ENCODE measurements at places on chromosomes 7 and 10. TPM values are rescaled to one million over a fixed set of nuclear protein-coding genes. Genes with fewer than 3 reads are reported as not detected.

The COL17A1 gene
- total RNA-seq = 9.8 TPM

The CYP26C1 gene
- total RNA-seq = not detected

The CD36 gene
- 399 TPM for total RNA-seq

The C7orf33 gene
- not detected for total RNA-seq

The TMEM213 gene
- total RNA-seq = not detected

The FOXP2 gene
- total RNA-seq = 85.2 TPM

The HOXA2 gene
- 1.4 TPM for total RNA-seq

DNA sequence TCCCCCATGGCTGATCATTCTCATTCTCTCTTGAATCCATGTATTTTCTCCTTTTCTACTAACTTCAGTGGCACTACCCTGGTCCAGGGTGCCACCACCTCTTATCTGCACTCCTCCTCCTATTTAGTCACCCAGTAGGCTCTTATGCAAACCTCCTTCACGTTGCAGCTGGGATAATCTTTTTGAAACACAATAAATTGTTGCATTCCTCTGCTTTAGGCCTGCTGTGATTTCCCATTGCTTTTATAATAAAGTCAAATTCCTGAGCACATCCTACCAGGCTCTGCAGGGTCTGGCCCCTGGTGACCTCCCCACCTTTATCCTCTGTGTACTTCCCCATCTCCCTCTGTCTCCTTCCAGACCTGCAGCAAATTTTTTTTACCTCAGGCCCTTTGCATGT lies 112.7 kb upstream of the KIAA1217 start:
- DNase-seq = no peak

GRCh38 chr7:51426163-51426562 lies 109.6 kb upstream of the COBL start:
- no peak for DNase-seq

DNA sequence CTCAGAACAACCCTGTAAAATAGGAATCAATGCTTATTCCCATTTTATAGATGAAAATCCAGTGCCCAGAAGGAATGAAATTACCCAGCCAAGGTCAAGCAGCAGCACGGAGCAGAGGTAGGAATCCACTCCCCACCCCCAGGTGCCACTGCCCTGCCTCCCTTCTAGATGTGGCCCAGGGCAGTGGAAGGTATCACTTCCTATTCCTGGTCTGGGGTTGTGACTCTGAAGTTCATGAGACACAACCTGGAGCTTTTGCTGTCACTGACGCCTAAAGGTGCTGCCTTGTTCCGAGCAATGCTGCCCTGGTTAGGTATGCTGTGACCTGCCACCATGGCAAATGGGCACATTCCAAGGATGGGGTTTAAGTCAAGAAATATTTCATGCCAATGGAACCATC lies 53.6 kb downstream of the PIK3AP1 start:
- no peak for DNase-seq

DNA sequence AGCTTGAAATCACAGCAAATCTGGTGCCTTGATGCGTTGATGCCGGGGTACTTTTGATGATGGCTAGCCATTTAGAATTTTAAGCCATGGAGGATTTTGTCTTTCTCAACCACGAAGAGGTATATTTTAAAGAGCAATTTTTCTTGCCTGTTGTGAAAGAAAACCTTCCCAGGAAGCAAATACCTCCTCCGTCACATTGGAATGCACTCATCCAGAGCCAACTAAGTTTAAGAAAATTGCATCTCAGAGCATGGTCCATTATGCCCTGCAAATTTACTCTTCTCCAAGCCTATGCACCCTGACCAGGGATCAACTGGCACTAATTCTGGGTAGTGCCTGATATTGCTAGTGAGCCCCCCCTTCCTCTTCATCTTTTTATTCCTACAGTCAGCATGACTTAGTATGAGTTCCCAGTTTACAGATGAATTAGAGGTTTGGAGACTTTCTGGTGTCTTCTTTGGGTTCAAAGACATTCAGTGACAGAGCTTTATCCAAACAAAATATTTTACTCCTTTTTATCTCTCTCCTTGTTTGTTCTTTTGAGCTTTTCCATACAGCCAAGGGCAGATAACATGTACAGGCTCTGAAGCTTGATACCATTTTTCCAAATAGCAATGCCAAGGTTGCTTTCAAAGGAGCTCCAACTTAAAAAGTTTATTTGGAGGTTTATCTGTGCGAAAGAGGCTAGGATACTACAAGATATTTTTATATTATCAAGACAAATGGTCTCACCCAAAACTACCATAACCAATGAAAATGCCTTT lies 56.6 kb upstream of the ANK3 start:
- DNase-seq = no peak

GRCh38 chr7:23287612-23288011 lies 11.5 kb upstream of the MALSU1 start:
- no peak for DNase-seq

DNA sequence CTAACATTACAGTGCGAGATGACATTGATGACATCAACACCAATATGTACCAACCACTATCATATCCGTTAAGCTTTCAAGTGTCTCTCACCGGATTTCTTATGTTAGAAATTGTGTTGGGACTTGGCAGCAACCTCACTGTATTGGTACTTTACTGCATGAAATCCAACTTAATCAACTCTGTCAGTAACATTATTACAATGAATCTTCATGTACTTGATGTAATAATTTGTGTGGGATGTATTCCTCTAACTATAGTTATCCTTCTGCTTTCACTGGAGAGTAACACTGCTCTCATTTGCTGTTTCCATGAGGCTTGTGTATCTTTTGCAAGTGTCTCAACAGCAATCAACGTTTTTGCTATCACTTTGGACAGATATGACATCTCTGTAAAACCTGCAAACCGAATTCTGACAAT lies 4.3 kb downstream of the GPR22 start:
- no peak for DNase-seq

GRCh38 chr10:63866747-63867140 lies 345.5 kb downstream of the REEP3 start:
- no peak for DNase-seq

DNA sequence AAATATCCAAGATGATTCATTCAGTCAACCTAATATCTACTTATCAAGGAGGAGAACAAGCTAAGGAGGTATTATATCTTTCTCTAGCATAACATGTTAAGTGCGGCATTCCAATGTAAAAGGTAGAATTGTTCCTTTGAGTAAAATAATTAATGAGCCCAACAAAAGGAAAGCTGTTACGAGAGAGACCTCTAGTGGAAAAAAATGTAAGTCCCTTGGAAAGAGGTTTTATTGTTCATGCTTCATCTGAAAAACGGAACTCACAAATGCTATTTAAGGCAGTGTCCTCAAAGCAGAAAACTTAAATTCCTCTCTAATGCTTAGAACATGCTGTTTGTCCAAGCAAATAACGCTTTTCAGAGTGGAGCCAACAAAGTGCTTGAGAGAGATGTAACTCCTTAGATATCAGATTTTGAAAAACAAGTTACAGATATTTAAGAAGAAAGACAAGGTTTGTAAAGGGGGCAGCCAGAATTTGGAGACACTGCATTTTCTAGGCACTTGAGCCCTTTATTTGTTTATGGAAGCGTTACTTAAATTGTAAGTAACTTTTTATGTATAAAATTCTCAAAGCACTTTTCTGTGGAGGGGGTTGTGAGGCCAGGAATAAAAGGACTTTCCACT lies 119.9 kb downstream of the TFEC start:
- peak; percentile 23 for DNase-seq

- no peak for DNase-seq
These were observed 70.1 kb downstream of the ELFN1 start for GRCh38 chr7:1740214-1740613.

- no peak for DNase-seq
These were observed 1.5 kb downstream of the DUSP5 start for GRCh38 chr10:110498982-110499795.

DNA sequence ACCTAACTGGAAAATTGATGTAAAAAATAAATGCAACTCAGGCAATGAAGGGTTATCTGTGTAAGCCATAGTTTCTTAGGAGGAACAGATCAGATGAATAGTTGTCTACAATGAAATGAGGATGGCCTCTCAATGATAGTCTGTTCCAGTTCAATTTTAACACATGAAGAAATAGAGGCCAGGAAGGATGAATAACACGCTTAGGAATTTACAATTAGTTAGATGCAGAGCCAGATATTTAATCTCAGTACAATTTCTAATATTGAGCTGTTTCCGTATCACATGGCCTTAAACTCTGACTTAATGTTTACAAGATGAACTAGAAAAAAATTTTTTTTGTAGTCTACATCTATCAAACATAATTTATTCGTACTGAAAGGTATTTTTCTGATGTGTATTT lies 176.6 kb downstream of the GALNT11 start:
- no peak for DNase-seq

DNA sequence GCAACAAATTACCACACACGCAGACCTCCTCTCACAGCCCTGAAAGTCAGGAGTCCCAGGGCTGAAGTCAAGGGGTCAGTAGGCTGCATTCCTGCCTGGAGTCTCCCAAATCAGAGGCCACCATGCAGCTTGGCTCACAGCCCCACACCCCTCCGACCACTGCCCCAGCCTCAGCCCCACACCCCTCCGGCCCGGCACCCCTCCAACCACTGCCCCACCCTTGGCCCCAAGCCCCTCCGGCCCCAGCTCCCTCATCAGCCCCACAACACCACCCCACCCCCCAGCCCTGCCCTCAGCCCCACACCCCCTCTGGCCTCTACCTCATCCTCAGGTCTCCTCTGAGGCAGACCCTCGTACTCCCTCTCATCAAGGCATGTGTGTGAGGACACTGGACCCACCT lies 85.7 kb downstream of the DIP2C start:
- DNase-seq = no peak

GRCh38 chr7:2048006-2048405 lies 184.7 kb downstream of the MAD1L1 start:
- no peak for DNase-seq

- DNase-seq = no peak
These were observed 356.3 kb upstream of the MGMT start for GRCh38 chr10:129110780-129111179.

DNA sequence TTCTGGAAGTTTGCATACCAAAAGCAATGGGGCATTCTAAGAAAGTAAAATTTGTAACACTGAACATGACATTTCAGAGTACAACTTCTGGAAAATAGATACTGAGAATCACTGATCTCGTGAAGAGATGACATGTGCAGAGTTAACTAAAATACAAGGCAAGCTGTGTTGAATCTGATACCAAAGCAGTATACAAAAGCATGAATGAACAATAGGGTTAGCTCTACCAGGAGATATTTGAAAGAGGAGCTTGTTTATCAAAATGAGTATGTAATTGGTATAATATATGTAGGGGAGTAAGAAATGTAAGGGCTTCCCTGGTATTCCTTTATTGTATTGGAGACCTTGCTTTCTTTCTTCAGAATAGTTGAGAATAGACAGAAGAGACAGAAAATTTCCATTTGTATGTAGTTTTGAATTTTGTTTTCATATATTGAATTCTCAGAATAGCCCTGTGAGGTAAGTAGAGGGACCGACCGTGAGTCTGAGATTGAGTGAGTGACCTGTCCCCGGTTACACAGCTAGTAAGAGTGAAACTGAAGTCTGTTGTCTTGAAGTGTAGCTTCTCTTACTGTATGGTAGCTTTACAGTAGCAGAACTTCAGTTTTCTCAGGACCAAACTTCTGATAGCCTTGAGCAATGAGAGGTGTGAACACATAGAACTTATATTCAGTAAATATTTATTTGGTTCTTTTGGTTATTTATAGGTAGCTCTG lies 5.0 kb downstream of the HBP1 start:
- DNase-seq = no peak

DNA sequence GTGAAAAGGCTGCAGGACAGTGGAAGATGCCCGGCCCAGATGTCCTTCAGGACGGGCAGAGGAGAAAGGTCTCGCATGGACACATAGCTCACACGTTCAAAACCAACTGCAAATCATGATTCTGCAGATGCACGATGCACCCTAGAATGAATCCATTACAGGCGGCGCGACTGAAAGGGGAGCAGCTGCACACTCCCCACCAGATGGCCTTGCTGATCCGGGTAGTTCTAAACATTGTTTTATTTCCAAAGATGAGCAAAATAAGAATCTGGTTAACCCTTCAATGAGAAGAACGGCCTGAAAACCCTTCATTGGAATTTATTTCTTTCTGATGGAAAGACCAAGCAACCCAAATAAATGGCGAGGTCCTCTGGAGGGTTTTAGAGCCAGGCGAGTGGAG lies 33.8 kb downstream of the CHST15 start:
- no peak for DNase-seq

DNA sequence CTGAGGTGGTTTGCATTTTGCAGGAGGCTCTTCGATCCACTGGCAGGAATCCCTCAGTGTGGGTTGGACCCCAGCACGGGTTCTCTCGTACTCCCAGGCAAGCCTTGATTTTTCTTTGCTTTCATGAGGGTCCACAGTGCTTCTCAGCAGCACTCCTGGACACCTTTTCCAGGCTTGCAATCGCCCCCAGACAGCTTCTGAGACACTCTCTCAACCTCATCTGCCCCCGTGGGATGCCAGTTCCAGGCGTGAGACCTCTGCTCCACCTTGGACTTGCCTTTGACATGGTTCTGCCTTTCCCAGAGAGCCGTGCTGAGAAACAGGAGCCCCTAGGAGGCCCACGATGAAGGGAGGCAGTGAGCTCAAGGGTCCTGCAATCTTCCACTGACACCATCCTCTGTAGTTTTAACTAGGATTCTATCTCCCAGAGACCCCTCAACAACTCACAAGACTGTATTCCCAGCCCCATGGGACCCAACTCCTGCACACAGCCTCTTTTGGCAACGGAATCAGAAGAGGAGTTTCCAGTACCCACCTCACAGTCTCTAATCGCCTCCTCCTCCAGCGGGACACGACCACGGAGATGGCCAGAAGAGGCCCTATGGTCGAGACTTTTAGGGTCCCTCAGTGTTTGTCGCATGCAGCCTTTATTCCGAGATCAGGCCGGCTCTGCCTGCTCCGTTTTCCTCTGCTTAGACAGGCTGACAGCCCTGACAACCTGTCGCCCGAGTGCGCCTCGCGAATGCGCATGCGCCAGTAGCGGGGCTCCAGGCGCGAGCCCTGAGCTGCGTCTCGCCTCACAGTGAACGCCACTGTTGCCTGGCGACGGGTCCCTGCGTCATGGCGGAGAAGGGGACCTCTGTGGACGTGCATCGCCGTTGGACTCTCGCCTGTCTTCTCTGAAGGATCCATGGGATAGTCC lies 26.0 kb upstream of the ZNF273 start:
- no peak for DNase-seq

GRCh38 chr10:6174201-6174874 lies 28.4 kb upstream of the PFKFB3 start:
- no peak for DNase-seq

DNA sequence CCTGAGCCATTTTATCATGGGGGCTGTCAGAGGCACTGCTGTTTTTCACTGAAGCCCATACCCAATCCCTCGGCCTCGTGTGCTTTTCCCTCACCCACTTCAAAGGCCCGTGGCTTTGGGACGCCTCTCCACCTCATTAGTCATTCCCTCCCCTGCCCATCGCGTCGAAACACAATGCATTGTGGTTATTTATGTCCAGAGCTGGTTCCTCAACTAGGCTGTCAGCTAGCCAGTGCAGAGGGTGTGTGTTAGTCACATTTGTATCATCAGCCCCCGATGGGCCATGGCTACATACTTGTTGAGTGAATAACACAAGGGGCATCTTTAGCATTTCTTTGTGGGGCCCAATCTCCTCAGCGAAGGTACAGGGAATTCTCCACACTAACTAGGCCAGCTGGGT lies 3.8 kb upstream of the CRCP start:
- DNase-seq = no peak
